Type B pancreatic cell (in vitro differentiated cells): ENCODE measurements at places on chromosomes 3 and 15.

DNA sequence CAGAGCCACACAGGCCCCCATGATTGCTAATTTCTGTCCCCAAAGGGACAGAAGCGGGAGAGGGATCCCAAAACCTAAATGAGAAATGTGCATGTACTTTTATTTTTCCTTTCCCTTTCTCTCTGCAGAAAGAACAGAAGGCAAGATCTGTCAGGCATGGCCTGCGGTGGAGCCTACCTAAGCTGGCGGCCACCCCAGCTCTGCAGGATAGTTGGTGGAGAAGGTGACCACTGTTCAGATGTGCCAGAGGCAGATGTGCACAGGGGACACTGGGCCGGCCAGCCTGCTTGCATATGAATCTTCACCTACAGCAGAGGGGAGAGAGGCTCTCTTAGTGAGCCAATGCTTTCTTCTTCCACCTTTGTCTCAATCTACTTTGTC is 2.1 kb upstream of the AMOTL2 start:
- DNase-seq = no peak

DNA sequence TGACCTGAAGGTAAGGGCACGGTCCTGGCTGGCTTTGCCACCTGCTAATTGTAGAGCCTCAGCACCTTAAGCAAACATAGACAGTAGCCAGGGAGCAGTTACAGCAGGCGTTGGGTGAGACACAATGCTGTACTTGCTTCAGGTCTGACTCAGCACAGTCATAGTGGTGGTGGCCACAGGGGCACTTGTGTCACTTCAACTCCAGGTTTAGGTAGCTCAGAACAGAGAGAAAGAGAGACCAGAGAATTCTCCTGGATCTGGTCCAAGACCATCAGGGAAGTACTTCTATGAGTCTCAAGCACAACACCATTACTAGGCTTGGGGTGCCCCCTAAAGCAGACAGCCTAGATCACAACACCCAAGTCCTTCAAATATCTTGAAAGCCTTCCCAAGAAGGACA is 204.4 kb downstream of the OTOL1 start:
- no peak for DNase-seq

GRCh38 chr3:108190346-108190745 is 31.9 kb downstream of the IFT57 start:
- no peak for DNase-seq

DNA sequence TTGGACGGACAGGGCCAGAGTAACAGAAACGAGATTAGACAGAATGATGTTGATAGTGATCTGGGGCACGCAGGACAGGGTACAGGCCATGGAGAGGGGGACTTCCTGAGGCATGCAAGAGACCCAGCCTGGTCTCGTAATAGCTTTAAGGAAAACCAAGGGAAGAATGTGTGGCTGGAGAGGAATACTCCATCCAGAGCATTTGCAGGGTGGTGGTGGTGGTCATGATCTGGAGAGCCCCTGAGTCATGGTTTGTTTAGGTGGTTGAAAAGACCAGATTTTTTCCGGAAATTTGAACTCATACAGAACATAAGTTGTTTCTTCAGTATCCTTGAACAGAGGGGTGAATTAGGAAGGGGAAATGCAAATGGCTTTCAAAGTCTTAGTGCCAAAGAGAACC is 138.5 kb downstream of the DUT start:
- no peak for DNase-seq

DNA sequence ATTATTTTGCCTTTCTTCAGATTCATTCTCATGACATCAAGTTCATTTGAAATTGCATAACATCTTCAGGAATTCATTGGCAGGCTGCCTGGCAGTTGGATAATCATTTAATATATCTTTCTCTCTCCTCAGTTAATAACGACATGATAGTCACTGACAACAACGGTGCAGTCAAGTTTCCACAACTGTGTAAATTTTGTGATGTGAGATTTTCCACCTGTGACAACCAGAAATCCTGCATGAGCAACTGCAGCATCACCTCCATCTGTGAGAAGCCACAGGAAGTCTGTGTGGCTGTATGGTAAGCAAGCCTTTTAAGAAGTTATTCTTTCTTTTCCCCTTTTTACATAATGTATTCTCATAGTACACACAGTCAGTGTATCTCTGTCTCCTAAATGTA is 38.2 kb downstream of the TGFBR2 start:
- DNase-seq = no peak

DNA sequence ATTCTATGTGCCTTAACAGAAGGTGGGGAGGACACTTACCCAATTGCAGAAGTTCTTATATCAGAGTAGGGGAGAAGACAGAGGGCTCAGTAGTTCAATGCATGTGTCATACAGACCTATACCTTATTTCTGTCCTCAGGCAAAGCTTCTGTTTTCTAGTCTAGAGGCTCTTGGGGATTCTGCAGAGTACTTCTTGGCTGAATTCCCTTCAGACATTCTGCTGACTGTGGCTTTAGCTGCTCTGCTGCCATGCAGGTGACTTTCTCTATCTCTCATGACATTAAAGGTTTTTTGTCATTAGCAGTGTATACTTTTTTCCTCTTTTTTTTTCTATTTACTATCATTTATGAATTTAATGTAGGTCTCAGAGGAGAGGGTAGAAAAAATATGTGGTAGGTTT is 172.8 kb upstream of the PLSCR5 start:
- no peak for DNase-seq

GRCh38 chr3:58074116-58074715 is 66.0 kb downstream of the FLNB start:
- DNase-seq = no peak

GRCh38 chr15:69451951-69452691 is 497 bp upstream of the RPLP1 start:
- no peak for DNase-seq

DNA sequence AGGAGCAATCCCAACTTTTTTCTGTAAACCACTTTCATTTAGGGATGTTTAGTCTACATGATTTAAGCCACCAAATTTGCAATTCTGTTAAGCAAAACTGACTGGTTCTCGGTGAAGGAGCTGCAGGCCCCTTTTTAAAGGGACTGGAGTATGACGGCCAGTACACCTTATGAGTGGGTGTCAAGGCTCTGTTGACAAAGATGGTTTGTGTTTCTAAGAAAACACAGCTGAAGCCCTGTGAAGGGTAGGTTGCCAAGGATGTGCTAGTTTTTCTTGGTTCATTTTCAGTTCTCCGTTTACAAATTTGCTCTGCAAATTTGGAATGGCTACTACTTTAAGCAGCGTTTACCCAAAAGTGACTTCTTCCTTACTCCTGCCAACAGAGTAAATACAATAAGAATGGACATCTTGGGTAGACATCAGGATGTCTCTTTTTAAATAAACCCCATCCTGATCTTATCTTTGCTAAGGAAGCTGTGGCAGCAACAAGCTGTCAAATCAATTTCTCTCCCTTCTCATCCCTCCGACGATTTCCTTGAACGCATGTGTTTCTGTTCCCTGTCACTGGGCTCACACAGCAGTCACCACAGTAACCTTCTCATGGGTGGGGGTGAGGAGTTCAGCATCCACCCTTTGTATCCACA is 58.2 kb upstream of the CMTM8 start:
- no peak for DNase-seq

DNA sequence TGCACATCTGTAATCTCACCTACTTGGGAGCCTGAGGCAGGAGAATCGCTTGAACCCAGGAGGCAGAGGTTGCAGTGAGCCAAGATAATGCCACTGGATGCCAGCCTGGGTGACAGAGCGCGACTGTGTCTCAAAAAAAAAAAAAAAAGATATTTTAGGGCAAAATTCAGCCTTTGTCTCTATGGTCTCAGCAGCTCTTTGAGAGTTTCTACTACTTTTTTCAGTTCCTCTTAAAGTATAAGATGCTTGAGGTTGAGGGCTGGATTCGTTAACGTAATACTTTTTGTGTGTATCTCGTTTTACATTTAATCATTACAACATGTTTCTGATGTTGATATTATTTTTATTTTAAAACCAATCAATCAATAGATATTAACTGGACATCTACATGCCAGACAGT is 381.2 kb upstream of the TBL1XR1 start:
- DNase-seq = no peak

DNA sequence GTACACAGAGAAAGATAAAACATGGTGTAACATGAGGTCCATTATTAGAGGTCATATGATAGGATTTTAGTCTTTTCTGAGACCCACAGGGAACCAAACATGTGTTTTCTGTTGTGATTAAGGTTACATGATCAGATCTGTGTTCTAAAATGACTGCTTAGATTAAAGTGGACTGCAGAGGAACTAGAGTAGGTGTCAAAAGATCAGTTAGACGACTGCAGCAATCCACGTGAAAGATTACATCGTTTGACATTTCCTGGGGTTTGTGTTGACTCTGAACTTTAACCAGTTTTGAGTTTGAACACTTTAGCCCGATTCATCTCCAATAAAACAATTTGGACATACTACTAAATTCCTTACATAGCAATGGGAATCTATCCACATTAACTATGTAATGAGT is 5.1 kb downstream of the MIX23 start:
- no peak for DNase-seq

DNA sequence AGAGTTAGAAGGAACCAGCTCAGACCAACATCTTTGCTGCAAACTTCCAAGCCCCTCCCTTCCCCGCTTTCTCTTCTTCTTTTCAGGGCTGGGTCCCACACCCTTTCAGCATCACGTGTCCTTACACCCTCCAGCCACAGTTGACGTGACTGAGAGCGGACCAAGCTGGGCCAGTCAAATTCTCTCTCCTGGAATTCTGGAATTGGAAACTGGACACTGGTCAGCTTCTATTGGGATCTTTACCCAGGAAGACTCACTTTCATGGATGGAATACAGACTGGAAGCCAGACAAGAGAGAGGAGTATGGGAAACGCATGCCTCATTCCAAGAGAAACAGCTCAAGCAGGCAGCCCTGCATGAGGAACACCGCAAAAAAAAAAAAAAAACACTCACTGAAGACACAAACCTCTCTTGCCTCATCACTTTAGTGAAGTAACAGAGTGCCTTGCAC is 12.4 kb upstream of the TPM1 start:
- DNase-seq = no peak

GRCh38 chr3:33799202-33799551 is 747 bp downstream of the PDCD6IP start:
- DNase-seq = no peak

DNA sequence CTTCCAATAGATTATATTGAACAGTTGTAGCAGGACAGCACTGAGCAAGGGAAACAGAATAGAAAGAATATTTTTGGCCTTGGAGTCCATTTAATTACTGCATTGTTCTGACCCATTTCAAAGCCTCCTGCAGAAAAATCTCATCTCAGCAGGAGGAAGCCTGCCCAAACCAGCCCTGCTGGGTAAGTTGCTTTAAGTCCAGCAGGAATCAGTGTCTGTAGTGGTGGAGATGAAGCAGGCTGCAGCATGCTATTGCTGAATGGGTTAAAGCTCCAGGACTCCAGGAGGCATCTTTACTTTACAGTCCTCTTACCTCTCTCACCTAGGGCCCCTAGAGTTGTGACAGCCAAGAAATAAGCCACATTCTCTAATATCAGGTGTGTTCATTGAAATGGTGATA is 380.3 kb upstream of the THBS1 start:
- no peak for DNase-seq

- DNase-seq = no peak
These were observed 310.6 kb downstream of the NSUN3 start for GRCh38 chr3:94373456-94373855.

- no peak for DNase-seq
These were observed 29.8 kb upstream of the FAM98B start for GRCh38 chr15:38424101-38424552.
